Caudate nucleus (tissue), 63 donors: ENCODE measurements at places on chromosomes 11 and 22.

DNA sequence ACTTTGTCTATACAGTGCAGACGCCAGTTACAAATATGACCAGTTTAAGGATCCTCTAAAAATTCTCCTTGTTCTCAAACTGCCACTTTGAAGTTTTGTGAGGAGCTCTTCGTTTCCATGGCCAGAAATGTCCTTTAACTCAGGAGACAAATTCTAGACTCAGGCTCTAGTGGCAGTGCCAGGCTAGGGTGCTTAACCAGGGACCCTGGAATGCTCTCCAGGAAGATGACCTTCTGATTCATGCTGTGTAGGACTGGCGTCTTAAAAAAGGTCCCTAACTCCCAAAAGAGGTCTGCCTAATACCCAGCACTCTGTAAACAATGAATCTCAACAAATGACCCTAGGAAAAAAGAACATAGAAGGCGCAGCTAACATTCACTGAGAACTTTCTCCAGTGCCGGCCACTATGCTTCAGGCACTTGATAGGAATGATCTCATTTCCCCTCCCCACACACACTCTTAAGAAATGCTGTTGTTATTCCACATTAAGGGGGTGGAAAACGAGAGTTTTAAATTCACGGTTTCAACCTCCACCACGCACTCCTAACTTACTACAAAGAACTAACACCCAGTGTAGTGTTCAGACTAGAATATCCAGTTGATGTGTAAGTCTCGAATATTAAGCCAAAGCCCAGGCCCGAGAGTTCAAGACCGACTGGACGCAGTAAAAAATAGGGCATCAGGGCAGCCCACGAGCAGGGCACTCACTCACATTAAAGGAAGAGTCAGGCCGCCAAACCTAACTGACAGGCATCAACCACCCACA lies 747 bp downstream of the NXF1 start:
- DNase-seq: peak; percentile 42

- DNase-seq: no peak
Measured at GRCh38 chr11:133156986-133157745, 375.1 kb downstream of the OPCML start.

DNA sequence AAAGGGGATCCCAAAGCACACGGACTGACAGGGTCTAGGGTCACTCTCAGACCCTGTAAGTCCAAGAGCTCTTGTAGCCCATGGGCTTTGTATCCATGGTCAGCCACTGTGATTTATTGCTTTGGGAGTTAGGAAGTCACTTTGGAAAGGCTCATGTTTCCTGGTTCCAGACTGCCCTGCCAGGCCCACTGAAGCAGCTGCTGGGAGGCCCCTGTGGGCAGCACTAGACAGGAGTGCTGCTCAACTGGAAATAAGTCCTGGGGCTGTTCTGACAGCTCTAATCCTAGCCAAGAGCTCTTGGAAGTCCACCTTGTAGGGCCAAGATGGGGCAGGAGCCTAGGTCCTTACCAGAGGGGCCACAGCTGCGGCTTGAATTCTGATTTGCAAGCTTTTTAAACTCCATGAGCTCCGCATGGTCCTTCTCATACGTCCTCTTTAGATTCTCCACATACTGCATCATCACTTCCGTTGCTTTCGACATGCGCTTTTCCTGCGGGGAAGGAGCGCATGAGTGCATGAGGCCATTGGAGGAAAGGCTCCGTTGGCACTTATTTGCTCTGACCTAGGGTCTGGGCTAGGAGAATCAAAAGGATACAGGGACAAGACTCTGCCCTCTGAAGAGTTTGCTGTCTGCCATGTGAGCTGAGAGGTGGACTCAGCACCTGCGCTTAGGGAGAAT lies 32.2 kb upstream of the LYVE1 start:
- no peak for DNase-seq

GRCh38 chr22:36885474-36885873 lies 24.7 kb downstream of the NCF4 start:
- DNase-seq: no peak

DNA sequence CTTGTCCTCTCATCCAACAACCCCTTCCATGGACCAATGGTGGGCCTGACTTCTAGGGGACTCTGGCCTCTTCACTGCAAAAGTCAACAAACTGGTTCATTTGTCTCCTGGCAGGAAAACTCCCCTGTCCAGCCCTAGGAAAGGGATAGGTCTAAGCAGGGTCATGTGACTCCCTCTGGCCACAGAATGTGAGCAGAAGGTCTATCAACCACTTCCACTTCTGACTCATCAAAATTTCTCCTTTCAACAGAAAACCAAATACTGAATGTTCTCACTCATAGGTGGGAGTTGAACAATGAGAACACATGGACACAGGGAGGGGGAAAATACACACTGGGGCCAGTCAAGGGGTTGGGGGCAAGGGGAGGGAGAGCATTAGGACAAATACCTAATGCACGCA lies 1.3 kb upstream of the ISX start:
- no peak for DNase-seq

DNA sequence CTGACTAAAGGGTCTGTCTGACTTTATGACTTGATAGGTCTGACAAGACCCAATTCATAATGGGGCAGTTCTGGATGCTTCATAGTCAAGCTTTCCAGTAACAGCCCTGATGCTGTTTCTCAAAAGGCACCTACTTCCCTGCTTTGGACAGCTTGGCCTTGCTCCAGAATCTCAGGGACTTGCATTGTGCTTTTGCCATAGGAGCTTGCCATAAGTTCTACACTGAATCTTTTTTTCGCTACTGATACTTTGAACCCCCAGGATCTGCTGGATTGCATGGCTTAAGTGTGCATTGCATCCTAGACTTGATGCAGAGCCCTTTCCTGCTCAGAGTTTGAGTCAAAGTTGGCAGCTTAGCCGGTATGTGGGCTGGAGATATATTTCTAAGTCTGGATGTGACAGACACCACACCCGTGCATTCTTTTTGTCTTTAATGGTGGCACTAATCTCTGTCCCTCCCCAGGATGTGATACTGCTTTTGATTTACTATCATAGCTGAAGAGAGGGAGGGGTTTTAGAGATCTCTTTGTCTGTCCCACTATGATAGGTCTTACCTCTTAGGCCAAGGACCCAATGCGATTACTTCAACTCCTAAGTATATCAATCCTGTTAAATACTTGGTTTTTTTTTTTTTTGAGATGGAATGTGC lies 16.9 kb upstream of the SLC3A2 start:
- DNase-seq: no peak

- no peak for DNase-seq
Measured at GRCh38 chr22:21865041-21865440, 2.4 kb downstream of the MAPK1 start.

GRCh38 chr11:114174712-114175495 lies 115.4 kb downstream of the ZBTB16 start:
- no peak for DNase-seq

DNA sequence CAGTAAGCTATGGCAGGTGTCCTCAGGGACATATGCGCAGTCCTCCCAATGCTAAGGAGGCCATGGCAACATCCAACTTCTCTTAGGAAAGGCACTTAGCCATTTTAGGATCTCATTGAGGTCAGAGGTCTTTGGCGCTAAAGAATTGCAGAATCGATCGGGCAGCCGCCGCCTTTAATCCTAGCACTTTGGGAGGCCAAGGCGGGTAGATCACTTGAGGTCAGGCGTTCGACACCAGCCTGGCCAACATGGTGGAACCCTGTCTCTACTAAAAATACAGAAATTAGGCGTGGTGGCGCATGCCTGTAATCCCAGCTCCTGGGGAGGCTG lies 1.2 kb upstream of the CHID1 start:
- DNase-seq: no peak

- DNase-seq: no peak
Measured at GRCh38 chr11:95699631-95700470, 89.7 kb downstream of the FAM76B start.

GRCh38 chr11:116078101-116078591 lies 573.9 kb upstream of the CADM1 start:
- no peak for DNase-seq

- DNase-seq: no peak
Measured at GRCh38 chr11:125978181-125978716, 32.4 kb downstream of the VSIG10L2 start.

DNA sequence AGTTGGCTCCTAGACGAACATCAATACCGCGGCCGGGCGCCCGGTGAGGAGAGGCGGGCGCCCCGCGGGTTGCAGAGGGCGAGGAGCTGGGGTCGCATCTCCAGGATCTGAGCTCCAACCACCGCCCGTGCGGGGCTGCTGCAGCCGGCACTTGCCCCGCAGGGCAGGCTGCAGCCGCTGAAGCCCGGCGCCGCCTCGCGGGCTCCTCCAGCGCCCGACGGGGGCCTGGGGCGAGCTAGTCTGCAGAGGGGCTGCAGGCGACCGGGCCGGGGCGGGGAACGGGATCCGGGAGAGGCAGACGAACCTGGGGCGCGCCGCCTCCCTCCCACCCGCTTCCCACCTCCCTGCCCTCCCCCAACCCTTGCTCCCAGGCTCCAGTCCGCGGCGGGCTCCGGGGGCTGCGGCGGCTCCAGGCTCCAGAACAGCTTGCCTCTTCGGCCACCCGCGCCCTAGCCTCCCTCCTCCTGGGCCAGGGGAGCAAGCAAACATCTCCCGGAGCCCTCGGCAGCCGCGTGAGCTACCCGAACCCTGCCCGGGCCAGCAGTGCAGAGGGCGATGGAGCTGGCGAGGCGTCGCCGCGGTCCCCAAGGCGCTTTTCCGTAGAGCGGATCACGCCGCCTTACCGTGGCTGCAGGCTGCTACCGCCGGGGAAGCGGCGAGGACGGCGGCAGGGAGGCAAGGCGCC lies 802 bp downstream of the TENM4 start:
- DNase-seq: no peak

DNA sequence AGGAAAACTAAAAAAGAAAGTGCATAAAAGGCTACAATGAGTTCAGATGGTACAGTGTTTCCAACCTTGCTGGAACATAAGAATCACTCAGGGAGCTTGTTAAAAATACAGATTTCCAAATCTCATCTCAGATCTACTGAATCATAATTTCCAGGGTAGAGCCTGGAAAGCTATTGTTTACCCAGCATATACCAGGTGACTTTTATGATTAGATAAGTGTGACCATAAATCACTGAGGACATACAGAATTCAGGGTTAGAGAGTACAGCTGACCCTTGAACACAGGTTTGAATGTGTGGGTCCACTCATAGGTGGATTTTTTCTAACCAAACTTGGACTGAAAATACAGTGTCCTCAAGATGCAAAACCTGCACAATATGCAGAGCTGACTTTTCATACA lies 11.9 kb downstream of the SAAL1 start:
- DNase-seq: no peak

DNA sequence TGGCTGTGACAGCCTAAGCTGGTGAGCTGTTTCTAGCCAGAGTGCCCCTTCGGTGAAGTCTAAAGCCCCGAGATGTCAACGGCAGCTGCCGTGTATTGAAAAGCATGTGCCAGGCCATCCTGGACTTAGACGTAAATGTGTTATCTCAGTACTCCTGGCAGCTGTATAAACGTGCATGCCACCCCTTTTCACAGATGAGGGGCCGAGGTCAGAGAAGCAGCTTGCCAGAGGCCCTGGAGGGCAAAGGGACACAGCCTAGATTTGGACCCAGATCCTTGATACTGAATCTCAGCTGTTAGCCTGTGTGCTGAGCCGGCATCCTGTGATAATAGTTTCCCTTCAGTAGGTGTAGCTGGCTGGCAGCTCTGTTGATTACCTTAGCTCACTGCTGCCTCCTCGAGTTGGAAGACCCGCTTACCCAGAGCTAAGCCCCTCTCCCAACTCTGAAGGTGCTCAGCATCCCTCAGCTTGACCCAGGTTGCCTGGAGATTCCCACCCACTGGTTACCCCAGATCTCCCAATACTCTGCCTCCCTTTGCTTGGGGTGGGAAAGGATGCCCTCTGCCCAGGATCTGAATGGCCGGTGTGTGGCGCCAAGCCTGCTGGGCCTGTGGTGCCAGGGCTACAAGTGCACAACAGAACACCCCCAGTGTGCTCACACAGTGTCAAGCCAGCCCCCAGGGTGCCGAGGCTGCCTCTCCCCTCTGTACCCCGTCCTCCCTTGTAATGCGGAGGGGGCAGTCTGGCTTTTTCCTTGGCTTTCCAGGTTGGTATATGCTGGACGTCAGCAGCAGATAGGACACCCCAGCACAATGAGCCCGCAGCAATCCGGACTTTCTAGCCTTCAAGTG lies 59.8 kb upstream of the WNT7B start:
- no peak for DNase-seq

- DNase-seq: no peak
Measured at GRCh38 chr22:45976254-45977002, 534 bp downstream of the WNT7B start.

DNA sequence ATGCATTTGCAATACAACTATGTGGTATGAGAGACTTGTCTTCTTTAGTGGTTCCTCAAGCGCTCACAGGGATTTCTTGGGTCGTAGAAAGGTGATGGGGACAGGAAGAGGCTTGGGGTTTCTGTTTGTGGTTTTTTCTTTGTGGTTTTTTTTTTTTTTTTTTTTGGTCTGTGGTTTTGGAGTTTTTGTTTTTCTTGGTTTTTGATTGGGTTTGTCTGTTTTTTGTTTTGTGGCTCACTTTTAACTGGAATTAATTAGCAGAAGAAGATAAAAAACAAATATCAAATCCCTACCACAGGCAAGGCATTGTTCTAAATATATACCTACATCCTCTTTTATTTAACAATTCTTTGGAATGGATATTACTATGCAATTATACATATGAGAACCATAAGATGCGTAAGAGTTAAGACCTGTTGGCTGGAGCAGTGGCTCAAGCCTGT lies 5.5 kb downstream of the TTC28 start:
- no peak for DNase-seq

- no peak for DNase-seq
Measured at GRCh38 chr22:44842417-44842816, 90.0 kb downstream of the ARHGAP8 start.

DNA sequence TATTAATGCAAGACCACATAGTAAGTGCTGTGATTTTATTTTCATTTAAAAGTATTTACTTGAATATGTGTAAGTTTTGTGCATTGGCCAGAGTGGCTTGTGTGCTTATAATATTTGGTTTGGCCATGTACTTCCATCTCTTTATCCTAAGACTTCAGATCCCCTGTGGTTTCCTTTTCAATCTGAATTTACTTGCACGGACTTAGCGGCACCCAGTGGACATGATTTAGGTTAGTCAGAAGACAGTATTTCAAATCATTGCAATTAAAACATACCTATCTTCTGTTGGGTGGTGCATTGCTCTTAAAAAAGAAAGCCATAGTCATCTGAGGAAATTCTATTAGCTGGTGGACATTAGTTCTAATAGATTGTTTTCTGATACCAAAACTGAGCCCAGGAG lies 30.7 kb downstream of the PIWIL4 start:
- no peak for DNase-seq

- no peak for DNase-seq
Measured at GRCh38 chr11:36692704-36693103, 94.7 kb upstream of the RAG2 start.

- DNase-seq: no peak
Measured at GRCh38 chr11:3099178-3099577, 42.0 kb upstream of the CARS1 start.

DNA sequence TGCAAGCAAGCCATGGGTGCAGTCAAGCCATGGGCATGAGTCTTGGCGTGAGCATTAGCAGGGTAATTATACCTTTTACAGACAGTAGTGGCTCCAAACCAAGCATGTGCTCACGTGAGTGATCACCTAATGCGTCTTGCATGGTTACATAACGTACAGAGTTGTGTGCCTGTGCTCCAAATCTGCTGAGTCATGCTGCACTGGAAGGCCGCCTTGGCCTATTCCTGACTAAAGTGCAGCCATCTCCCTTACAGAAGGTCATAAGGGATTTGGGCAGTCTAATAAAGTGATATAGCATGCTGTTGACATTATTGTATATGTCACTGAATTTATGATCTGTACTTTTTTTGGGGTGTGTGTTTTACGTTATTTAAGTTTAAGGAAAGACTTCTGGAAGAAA lies 102.4 kb downstream of the ARHGAP42 start:
- DNase-seq: no peak

GRCh38 chr11:64219755-64220154 lies 6.2 kb downstream of the TRPT1 start:
- DNase-seq: no peak
